ENCODE measurements at places on chromosomes 3 and 15.

DNA sequence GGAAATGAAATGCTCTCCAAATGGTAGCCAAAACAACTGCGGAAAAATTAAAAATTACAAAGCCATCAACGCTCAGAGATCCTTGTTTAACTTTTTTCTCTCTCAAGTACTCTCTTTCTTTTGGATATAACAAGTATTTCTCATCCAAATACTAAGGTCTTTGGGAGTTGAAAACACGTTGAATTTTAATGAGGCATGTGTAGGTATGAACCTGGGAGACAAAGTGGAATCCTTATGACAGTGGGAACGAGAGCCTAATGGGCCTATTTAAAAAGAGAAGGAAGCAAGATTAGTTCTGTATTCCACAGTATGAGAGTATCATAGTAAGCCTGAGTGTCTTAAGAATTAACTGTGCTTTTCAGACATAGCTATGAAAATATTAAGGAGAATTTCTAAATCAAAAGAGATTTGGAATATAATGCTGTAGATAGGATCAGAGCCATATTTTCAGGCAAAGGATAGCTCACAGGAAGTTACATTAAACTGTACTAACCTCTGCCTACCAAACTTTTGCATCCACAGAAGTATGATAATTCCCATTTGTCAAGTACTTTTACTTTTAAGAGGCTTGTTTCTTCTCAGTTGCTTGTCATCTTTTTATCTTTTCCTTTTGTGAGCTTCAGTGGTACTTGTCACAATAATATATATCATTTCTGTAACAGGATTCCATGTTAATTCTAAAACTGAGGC lies 759 bp downstream of the CD96 start:
- DNase-seq = no peak

- DNase-seq = no peak
These were observed 4.6 kb downstream of the CCPG1 start for GRCh38 chr15:55403531-55403930.

GRCh38 chr15:89383365-89384175 lies 48.9 kb upstream of the POLG start:
- peak; percentile 68 for DNase-seq

DNA sequence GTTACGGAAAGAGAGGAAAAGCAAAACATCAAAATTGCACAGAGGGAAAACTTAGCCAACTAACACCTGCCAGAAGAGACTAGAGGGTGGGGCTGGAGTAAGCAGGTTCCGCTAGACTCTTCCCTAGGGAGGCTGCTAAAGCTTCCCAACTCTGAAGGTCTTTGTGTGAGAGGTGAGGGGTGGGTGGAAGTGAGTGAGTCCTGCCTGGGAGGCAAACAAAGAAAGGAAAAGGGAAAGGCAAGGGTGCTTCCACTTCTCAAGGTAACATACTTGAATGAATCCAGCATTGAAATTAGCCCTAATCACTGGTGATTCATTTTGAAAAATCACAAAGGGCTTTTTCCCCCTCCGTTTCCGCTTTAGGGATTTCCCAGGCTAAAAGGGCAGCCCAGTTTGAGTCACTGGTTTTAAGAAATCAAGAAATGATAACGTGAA lies 220.5 kb upstream of the ADAMTS9 start:
- DNase-seq = no peak

- peak; percentile 21 for DNase-seq
These were observed 187.1 kb downstream of the PDE8A start for GRCh38 chr15:85168642-85169173.

- no peak for DNase-seq
These were observed 20.2 kb downstream of the AMOTL2 start for GRCh38 chr3:134353831-134354611.

DNA sequence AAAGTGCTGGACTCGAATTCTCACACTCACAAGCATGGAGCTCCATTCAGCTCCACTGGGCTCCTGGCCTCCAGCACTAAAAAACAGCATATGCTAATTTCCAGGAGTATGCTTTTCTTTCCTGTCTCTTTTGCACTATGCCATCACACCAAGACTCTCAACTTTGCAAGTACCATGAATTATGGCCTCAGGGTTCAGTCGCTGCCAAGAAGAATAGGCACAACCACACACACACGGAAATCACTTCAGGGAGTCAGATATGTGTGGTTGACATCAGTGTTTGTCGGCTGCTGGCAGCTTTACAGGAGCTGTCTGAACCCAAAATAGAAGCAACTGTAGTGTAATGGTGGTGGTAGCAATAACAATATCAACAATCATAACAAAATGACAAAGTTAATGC lies 305.0 kb upstream of the SLCO3A1 start:
- no peak for DNase-seq

- DNase-seq = no peak
These were observed 267.1 kb downstream of the LRTM1 start for GRCh38 chr3:54660714-54661132.

GRCh38 chr3:130671545-130672312 lies 74.9 kb downstream of the PIK3R4 start:
- DNase-seq = no peak

DNA sequence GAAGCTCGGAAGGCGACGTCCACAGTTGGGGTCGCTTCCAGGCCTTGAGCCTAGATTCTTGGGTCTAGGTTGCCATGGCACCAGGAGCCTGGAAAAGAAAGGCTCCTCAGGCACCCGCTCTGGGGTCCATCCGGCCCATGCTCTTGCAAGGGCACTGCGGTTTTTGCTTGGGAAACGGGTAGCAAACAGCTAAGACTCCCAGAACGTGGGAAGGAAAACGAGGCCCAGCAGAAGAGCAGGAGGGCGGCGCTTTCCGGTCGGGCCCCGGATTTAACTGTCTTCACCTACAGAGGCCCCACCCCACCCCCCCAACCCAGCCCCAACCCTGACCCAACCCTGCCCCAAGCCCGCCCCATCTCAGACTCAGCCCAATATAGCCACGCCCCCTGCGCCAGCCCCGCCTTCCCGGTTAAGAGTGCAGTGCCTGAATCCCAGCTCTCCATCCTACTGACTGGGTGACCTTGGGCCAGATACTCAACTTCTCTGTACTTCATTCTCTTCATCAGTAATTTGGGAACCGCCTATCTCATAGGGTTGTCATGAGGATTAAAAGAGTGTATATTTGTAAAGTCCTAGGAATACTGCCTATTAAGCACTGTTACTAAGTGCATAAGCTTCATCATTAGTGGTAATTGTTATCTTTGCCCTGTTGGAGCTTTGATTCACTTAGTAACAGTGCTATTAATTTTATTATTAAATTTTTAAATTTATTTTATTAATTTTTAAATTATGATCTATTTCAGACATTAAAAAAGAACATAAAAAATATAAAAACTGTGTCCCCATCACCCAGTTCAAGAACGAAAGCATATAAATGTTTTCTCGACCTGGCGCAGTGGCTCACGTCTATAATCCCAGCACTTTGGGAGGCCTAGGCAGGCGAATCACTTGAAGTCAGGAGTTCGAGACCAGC lies 28.4 kb upstream of the SMAD6 start:
- no peak for DNase-seq

DNA sequence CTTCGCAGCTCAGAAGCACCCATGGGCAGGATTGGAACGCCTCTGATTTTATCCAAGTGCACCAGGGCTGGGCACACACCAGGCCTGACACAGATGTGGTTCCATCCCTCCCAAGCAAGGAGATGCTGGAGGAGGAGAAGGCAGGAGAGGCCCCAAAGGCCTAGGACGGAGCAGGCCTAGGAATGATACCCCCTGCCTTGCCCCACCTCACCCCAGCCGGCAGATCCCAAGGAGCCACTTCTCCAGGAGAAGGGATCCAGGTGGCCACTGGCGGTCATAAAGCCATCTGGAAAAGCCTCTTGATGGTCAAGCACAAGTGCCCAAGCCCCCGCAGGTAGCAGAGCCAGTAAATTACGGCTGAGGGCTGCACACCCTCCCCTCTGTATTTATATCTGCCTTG lies 211.8 kb downstream of the TBC1D2B start:
- DNase-seq = no peak

DNA sequence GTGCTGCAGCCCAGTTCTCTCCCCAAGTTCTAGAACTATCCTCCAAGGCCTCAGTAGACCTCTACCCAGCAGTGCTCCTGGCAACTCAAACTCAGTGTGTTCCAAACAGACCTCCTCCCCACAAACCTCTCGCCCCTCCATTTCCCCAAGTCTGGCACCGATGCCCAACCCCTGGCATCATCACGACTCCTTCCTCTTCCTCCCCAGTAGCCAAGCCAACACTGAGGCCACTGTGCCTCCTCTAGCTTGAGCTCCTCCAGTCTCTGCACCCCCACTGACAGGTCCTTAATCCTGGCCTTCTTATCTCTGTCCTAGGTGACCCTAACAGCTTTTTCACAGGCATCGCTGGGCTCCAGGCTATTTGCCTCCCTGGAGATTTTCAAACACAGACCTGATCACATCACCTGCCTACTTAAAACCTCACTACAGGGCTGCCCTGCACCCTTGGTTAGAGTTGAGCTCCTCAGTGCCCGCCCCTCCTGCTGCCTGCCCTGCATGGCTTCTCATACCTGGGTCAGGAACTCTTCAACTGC lies 6.8 kb downstream of the ARPIN start:
- no peak for DNase-seq

DNA sequence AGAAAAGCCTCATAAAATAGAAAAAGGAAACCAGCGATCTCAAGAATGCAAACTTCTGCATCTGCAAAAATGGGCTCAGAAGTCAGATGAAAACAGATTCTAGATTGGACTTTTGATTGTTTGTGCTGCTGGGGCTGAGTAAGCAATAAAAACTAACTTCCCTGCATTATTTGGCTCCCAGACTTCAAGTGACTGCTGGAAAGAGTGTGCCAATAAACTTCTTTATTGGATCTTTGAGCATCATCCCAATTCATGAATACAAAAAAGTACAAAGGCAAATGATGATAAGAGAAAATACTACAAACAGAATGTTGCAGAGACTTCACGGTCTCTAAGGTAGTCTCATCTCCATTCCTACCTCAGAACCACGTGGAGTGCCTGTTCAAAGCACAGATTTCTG lies 97.9 kb downstream of the FGF12 start:
- DNase-seq = no peak

DNA sequence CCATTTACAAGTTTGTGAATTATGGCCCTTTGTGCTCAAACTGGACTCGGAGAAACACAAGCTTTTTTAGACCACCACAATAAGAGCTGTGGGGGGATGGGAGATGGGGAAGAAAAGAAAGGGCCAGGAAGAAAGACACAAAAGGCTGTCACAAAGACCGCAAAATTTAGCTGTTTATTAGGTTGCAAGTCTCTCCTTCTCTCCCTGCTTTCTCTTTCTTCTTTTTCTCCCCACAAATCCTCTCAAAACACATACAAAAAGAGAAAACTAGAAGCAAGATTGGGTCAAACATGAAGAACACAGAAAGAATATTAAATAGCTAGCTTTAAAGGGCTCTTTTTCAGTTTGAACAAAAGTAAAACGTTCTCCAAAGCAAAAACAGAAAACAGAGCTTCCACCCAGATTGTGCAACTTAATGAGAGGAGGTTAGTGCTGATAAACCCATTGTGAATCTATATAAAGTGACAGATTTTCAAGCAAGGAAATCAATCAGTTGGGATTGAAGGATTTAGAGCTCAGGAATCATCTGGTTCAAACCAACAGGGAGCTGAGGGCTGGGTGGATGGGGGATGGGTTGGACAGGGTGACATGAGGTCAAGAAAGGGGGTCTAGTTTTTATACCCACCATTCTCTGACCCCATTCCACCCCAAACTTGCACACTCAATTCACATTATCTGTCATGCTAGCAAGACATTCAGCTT lies 87.3 kb downstream of the DHX30 start:
- DNase-seq = no peak

GRCh38 chr15:33374226-33374914 lies 63.6 kb downstream of the RYR3 start:
- no peak for DNase-seq

DNA sequence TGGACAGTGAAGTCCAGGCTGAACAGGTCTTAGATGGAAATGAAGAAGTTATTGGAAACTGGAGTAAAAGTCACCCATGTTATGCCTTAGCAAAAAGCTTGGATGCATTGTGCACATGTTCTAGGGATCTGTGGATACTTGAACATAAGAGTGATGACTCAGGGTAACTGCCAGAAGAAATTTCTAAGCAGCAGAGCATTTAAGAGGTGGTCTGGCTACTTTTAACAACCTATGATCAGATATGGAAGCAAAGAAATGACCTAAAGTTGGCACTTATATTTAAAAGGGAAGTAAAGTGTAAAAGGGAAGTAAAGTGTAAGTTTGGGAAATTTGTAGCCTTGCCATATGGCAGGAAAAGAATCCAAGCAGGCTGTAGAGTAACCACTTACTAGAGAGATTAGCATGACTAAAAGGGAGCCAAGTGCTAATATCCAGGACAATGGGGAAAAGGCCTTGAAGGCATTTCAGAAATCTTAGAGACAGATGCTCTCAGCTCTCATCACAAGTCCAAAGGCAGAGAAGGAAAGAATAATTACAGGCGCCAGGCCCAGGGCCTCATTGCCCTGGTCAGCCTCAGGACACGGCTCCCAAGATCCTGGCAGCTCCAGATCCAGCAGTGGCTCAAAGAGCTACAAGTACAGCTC lies 73.9 kb upstream of the KCNH8 start:
- DNase-seq = no peak

- no peak for DNase-seq
These were observed 9.4 kb downstream of the GPR156 start for GRCh38 chr3:120275618-120276017.

GRCh38 chr3:171056528-171056927 lies 30.0 kb upstream of the SLC2A2 start:
- DNase-seq = no peak

DNA sequence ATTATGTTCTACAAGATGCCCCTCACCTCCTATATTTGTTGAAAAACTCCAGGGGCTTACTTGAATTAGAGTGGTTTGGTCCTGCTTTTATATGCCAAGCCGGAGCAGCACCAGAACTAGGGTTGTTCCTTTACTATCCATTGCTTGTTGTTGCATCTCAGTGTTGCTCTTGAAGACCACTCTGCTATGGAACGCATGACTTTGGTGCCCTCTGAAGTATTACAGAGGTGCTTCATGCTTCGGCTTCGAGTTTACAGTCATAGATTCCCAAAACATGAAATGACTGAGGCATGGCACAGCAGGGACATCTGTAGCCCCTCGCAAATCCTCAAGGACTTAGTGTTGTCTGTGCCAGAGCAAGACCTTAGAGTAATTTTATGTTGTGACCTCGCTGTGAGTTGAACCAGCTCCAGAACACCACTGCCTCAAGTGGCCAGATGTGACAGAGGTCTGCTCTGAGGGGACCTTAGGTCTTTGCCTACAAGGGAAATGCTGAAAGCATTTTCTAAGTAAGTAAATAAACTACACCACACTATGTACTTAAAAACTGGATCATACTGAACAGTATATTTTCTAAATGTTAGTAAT lies 67.2 kb upstream of the SIAH2 start:
- no peak for DNase-seq

GRCh38 chr15:40549894-40550293 lies 14.9 kb downstream of the CCDC32 start:
- DNase-seq = no peak

Measured in NCI-H1048 (cell line).